Frontal cortex (tissue), 4 donors: ENCODE measurements at places on chromosomes 16 and 17.

DNA sequence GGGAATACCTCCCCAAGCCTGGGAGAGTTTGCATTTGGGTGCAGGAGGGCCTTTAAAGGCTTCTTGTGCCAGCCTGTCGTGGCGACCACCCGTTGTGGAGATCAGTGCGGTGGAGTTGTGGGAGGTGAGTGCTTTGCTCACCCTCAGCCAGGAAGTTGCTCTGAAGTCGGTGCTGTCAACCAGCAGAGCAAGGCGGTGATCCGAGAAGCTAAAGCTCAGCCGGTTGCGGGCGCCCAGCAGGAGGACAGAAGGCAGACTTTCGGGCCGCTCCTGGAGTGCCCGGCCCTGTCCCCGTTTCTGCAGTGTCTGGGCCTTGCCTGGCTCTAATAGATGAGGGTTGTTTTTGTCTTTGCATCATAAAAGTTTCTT lies 1.4 kb downstream of the UBE2I start:
- no peak for DNase-seq

DNA sequence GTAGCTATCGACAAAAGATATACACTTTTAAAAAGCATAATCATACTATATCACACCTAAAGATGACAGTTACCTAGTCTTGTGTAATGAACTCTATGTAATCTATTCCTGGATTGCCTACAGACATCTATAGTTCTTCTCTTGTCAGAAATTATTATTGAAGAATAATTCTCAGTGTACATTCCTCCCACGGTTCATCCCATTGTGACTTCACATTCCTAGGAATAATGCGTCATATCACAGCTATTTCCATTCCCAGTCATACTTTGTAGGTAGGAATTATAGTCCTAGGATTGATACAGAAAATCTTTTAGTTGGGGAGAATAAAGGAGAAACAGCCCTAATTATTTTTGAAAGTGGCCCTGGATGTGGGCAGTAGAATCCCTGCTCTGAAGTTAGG lies 44.0 kb upstream of the ABCC11 start:
- no peak for DNase-seq

DNA sequence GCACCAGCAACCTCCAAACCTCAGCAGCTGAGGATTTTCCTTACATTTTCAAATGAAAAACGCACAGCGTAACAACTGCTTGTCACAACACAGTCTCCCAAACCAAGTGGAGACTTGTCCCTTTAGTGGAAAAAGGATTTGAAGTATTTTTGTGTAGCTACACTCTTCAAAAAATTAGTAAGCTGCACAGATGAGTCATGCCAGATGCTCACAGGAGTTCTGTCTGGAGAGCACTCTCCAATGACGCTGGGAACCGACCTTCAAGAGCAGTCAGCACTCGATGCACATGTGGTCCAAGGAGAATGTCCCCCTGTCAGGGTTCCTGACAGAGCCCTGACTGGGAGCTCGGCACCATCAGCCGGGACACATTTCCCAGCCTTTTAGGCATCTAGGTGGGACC lies 39.8 kb downstream of the MAP1LC3B start:
- DNase-seq = no peak

GRCh38 chr17:42751628-42752027 lies 6.8 kb upstream of the EZH1 start:
- DNase-seq = no peak
